HFFc6 (cell line): ENCODE measurements at places on chromosomes 5 and 9.
A peak's percentile ranks its signal among the peaks of the same experiment; 100 is the strongest.

- DNase-seq, result no peak
Observed at GRCh38 chr9:95783426-95783975, 92.0 kb upstream of the ERCC6L2 start.

DNA sequence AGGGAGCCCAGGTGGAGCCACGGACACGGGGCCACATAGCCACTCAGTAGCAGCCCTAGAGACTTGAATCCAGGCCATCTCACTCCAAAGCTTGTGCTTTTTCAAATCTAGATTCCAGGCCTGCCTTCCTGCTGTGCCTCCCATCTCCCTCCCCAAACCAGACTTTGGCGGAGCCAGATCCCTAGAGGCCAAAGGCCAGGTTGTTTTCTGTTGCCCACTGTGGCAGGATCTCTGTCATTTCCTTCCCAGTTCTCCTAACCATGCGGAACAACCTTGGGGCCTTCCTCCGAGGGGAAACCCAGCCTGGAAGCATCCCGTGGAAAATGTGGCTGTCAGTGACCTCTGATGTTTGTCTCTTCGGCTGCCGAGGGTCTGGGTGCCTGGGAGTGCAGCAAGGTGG lies 16.4 kb upstream of the RPS14 start:
- DNase-seq, result no peak

GRCh38 chr9:25602400-25603044 lies 75.7 kb downstream of the TUSC1 start:
- no peak for DNase-seq

DNA sequence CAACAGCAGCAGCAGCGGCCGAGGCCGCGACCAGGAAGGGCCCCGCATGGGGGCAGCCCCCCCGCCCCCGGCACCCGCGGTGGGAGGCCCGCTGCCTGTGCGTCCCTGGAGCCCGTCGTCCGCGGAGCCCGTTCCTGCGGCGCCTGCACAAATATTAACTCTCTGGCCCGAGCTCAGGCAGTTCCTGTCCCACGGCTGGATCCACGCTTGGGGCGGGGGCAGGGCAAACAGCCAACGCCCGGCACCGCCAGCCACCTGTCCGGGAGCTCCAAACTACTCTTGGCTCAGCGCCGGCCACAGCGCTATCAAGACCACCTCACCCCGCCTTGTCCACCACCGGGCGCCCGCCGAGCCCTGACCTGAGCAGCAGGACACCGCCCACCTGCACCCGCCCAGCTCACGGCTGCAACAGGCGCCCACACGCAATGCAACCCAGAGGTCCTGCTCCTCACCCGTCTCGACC lies at the start of gene LRRC26:
LRRC26 (minus strand) TSS at position 156 of the 463 bp plus-strand sequence; CDS start at position 48, 108 bp downstream.
- DNase-seq, result no peak

- DNase-seq, result no peak
Observed at GRCh38 chr5:149235841-149236240, 35.8 kb upstream of the AFAP1L1 start.

DNA sequence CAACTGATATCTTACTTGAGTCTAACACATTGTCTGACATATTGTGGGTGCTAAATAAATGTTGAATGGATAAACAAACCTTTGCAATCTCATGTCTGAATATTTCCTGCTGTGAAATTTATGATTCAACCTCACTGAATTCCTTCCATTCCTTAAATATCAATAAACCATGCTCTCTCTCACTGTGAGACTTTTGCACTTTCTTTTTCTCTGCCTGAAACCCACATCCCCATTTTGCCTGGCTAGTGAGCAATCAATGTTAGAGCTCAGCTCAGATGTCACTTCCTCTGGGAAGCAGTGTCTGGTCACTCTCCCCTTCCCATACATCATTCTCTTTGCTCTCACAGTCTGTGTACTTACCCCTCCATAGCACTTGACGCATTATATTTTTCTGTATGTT lies 383.7 kb upstream of the TRPC7 start:
- DNase-seq, result peak; percentile 6

DNA sequence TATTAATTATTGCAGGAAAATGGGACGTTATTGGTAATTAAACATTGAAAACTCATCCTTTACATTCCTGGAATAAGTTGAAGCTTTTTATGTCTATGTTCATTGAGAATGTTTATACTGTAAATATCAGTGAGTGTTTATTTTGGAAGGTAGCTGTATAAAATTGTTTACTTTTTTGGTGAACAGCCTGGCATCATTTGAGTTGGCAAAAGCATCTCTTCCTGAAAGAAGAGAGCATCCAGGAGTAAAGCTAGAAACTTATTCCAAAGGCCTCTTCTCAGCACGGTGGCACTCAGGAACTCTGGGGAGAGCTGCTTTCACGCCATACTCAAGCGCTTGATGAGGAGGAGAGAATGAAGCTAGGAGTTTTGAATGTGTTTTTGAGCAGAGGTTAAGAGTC lies 79.9 kb downstream of the GAPVD1 start:
- no peak for DNase-seq

- DNase-seq, result no peak
Observed at GRCh38 chr5:180332051-180332517, 21.1 kb downstream of the GFPT2 start.

DNA sequence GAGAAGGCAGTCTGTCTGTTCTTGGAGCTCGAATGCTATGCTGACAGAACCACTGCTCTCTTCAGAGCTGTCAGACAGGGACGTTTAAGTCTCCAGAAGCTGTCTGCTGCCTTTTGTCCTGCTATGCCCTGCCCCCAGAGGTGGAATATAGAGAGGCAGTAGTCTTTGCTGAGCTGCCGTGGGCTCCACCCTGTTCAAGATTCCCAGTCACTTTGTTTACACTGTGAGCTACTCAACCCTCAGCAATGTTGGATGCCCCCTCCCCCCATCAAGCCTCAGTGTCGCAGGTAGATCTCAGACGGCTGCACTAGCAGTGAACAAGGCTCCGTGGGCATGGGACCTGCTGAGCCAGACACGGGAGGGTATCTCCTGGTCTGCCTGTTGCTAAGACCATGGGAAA lies 344.2 kb downstream of the TMEM161B start:
- no peak for DNase-seq

DNA sequence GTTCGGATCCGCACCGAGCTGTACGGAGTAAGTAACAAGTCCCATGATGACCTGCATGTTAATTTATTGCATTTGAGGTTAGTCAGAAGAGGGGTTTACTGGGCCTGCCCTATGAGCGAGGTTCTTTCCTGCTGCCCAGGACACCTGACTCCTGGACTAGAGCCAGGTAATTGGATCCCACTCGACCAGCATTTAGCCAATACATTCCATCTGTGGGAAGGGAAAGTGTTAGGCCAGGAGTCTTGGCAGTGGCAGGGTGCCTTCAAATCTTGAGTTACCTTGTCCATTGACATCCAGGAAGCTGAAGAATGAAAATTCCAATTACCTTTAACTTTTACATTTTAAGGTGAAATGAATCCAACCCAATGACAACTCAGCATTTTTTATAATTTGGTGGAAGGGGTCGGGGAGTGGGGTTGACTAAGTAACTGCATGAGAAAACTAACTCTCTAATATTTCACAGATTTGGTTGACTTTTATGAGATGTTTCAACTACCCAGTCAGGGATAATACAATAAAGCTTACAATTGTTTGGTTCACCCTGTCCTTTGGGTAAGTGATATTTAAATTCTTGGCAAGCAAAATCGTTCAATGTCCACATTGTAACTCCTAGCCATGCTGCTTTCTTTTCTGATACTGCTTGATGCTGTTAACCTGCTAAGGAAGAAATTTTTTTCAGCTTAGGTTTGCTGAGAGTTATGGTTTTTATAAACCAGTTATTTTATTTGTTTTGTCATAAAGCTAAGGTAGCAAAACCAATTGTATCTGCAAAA lies 111.6 kb upstream of the IQGAP2 start:
- no peak for DNase-seq

DNA sequence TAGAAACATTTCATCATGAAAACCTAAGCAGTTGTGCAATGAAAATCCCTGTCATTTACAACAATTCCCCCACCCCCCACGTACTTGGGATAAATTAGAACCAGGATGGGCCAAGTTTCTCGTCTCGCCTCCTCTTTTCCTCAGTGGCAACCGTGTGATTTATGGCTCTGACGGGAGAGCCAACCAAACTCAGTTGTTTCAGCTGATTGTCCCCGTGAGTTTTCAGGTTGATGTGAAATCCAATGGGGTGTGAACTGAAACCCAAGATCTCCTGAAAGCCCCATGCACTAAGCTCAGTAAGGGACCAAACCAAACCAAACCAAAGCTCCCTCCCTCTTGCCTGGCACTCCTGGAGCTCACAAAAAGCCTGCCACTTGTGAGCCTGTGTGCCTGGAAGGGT lies 138.7 kb upstream of the SLC24A2 start:
- no peak for DNase-seq

- peak; percentile 64 for DNase-seq
Observed at GRCh38 chr9:109010746-109011145, 2.6 kb downstream of the CTNNAL1 start.

DNA sequence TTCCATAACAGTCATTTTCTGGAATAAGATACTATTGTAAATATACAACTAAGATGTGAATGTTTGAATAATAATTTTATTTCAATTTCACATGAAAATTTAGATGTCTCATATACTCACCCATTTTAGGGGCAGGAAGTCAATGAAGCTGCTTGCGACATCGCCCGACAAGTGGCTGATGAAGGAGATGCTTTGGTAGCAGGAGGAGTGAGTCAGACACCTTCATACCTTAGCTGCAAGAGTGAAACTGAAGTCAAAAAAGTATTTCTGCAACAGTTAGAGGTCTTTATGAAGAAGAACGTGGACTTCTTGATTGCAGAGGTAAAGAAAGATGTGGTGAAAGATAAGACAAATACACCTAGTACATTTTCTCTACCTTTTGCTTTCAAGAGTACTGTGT lies 8.6 kb downstream of the BHMT start:
- no peak for DNase-seq

GRCh38 chr5:89690331-89690730 lies 719.2 kb downstream of the CETN3 start:
- no peak for DNase-seq

GRCh38 chr9:113501852-113502251 lies 38.3 kb downstream of the RGS3 start:
- DNase-seq, result no peak

DNA sequence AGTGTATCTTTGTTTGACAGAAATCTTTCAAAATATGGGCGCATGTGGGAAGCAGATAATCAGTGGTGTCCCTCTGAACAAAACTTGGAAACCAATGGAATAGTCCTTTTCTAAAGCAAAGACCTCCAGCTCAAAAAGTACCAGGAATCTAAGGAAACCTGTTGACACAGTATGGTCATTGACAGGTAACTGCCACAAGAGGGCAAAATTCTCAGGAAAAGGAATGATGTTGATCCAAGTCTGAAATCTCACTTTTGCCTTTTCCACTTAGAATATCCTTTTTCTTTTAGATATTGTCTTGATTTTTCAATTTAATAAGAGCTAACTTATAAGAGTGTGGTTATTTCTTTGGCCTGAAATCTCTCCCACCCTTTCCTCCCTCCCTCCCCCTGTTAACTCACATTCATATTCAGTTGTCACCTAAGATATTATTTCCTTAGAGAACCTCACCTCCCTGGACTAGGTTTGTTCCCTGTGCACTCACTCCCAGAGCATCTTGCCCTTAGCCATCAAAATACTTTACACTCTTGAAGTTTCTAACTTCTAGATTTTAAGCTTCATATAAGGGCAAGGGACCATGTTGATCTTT lies 59.0 kb upstream of the BARX1 start:
- DNase-seq, result peak; percentile 32

DNA sequence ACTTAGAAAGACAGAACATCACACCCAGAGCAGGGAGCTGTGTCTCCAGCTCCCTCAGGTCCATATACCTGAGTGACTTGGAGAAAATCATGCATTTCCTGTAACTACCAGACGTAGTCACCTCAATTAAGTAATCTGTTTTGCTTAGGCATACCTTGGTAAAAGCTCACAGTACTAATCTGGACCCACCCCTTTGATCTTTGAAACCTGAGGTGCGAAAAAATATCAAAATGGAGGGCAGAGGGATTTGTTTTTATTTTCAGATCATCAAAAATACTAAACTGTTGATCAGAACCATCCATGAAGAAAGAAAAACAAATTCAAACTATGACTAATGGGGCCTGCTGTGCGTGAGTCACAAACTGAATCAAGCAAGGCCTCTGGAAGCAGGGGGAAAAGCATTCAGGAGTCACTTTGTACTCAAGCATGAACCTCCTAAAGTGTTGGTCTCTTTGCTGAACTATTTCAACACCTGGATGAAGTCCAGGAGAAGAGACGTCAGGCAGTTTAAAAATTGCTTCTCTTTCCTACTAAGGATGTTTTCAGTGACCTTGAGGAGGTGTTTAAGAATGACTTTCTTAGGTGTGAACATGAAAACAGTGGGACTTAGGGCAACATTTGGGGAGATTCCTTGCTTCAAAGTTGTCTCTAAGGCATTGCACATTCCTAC lies 76.3 kb downstream of the MUSK start:
- peak; percentile 94 for DNase-seq

- DNase-seq, result no peak
Observed at GRCh38 chr5:22591461-22591860, 261.7 kb downstream of the CDH12 start.

DNA sequence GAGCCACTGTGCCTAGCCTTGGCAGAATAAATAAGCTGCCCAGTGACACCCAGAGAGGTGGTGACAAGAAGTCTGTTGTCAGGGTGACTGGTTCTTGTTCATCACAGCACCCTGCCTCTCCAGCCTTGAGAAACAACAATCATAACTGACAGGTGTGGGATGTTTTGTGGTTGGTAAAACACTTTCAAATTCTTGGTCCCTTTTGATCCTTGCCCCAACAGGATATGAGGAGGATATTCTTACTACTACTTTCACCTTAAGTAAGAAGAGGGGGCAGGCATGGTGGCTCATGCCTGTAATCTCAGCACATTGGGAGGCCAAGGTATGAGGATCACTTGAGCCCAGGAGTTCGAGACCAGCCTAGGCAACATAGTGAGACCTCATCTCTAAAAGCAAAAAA lies 14.2 kb upstream of the FRRS1L start:
- no peak for DNase-seq

- DNase-seq, result peak; percentile 80
Observed at GRCh38 chr9:124259158-124259808, 1.5 kb downstream of the NEK6 start.

GRCh38 chr5:92836855-92837755 lies 743.9 kb downstream of the NR2F1-AS1 start:
- peak; percentile 75 for DNase-seq

- peak; percentile 74 for DNase-seq
Observed at GRCh38 chr9:86983620-86984259, 36.4 kb upstream of the GAS1 start.

DNA sequence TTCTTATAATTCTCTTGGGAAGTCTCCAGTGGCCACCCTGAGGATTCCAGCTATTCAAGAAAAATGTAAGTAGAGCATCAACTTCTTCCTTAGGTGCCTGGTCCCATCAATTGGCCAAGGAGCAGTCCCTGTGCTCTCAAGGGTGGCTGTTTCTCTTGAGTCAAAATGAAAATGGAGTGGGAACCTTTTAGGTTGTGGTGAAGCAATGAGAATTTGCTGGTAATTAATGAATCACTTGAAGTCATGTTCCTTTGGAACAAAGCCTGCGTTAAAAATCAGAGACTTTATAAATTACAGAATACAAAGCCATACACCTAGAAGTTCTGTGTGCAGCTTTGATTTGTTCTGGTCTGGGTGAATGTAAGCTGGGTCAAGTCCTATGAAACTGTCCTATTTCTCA lies 48.9 kb downstream of the IL31RA start:
- DNase-seq, result no peak
